Esophagus squamous epithelium (tissue), 5 donors: ENCODE measurements at places on chromosomes 11 and 22.

GRCh38 chr22:24112188-24112587 lies 69.1 kb upstream of the SUSD2 start:
- no peak for DNase-seq

DNA sequence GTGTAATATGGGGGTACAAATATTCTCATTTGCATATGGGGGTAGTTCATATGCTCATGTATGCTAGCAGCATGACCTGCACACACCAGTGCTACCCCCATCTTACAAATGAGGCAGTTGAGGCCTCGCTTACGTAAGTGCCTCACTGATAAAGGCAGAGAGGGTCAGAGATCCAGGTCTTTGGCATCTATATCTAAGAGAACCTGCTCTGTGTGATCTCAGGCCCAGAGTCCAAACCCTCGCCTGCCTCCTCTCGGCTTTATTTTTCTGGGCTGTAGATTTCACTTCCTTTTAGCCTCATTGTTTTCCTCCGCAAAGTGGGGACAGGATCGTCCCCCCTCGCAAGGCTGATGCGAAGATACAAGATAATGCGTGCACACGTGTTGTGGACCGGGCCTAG lies 325.2 kb downstream of the MN1 start:
- no peak for DNase-seq

GRCh38 chr11:61066645-61067044 lies 35.6 kb upstream of the CD5 start:
- no peak for DNase-seq

DNA sequence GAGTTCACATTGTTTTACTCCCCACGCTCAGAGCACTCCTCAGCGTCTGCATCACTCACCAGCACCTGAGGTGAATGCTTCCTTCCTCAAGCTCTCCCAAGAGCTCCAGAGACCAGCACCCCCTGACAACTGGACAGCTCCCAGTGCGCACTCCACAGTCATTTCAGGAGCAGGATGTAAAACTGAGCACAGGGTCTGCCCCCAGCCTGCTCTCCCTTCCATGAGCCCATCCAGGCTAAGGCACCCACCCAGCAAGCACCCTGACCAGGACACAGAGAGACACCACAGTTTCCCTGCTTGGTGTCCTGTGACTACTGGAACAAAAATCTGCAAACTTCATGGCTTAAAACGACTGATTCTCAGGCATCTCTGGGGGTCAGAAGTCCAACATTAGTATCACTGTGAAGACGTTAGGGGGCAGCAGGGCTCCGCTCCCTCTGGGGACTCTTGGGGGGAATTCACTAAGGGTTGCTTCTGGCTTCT lies 3.3 kb downstream of the SCGB1D2 start:
- DNase-seq: no peak

DNA sequence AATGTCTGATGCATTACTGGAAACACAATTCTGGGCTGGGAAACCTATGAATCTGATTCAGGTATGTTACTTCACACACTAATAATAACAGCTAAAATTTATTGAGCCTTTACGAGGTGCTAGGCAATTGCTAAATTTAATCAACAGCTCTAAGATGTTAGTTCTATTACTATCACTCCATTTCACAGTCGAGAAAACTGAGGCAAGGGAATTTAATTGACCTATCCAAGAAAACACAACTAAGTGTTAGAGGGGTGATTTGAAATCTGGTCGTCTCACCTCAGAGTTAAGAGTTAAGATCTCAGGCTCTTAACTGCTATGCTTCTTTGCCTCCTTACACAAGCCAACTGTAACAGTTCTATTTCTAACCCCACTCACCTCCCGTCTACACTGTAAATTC lies 8.8 kb downstream of the MAML2 start:
- no peak for DNase-seq

DNA sequence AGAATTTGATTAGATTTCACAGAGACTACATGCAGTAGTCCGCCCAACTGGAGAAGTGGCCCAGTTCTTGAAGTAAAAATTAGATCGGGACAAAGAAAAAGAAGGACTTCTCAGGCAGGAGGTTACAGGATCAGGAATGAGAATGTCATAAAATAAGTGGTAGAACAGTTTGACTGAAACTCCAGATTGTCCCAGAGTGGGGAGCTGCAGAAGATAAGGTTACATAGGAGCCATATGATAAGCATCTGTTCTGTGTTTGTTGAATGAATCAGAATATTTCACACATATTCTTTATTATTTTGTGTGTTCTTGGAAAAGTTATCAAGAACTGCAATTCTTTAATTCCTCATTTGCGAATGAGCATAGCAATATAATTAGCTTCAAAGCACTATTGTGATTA lies 210.6 kb downstream of the AASDHPPT start:
- DNase-seq: no peak

GRCh38 chr11:4697585-4697984 lies at the start of gene OR51E2:
OR51E2 (minus strand) TSS chr11:4697853; CDS start chr11:4682711, 15,142 bp downstream.
- DNase-seq: no peak
